Daoy (cell line): ENCODE measurements at places on chromosomes 5 and 9.

DNA sequence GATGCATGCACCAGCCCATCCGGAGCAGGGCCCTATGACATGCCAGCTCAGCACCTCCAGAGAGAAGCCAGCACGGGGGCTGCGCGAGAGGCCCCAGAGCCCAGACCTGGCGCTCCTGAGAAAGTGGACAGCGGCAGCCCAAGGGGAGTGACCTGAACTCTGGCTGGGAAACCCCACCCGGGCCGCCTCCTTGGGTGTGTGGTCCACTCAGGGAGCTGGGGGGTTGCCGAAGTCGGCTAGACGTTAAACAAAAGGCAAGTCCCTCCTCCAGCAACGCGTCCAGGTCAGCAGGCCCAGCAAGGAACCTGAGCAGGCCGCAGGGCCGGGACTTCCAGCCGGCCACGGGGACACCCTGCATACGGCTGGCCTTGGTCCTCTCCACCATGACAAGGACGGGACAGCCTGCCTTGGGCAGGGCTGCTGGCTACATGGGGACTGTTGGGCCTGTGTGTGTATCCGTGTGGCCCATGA lies 35.7 kb downstream of the NACC2 start:
- DNase-seq, result no peak

GRCh38 chr9:96232539-96233241 lies 69.3 kb downstream of the HSD17B3 start:
- peak; percentile 64 for DNase-seq

- DNase-seq, result no peak
These were observed 6.1 kb downstream of the GAS1 start for GRCh38 chr9:86941197-86941596.

- no peak for DNase-seq
These were observed 5.5 kb downstream of the NKX2-5 start for GRCh38 chr5:173229382-173229959.
